Parietal lobe (tissue), 2 donors: ENCODE measurements at places on chromosomes 12 and 14. TPM values are rescaled to one million over a fixed set of nuclear protein-coding genes. Genes with fewer than 3 reads are reported as not detected.

Gene OR10A7
- not detected for total RNA-seq

Gene HEATR5A
- 38.2 TPM for total RNA-seq

Gene RIPK3
- not detected for total RNA-seq

Gene NANOG
- total RNA-seq = under 0.01 TPM

Gene KRT74
- total RNA-seq = not detected

Gene SMIM10L1
- total RNA-seq = 9.7 TPM

Gene IL22
- total RNA-seq = not detected

Gene FAM222A
- 5.9 TPM for total RNA-seq

Gene GDF3
- not detected for total RNA-seq

Gene TSHR
- 0.63 TPM for total RNA-seq

Gene E2F7
- total RNA-seq = 5.0 TPM

Gene AQP5
- 0.63 TPM for total RNA-seq

Gene KLRC1
- not detected for total RNA-seq

Gene ABCD2
- total RNA-seq = 18.8 TPM

Gene SCN8A
- total RNA-seq = 134 TPM

Gene ANO2
- 4.4 TPM for total RNA-seq

Gene SPIC
- total RNA-seq = not detected

Gene SYNJ2BP
- total RNA-seq = 26.9 TPM

Gene SLC8A3
- 46.0 TPM for total RNA-seq

Gene IFNG-AS1
- total RNA-seq = 0.31 TPM

Gene SOX5
- 394 TPM for total RNA-seq

Gene CLEC2A
- total RNA-seq = not detected

Gene RAPGEF3
- 17.5 TPM for total RNA-seq

Gene KRT6B
- not detected for total RNA-seq

Gene SDR9C7
- total RNA-seq = 0.31 TPM

Gene NEUROD4
- 4.4 TPM for total RNA-seq

Gene OR6C2
- total RNA-seq = not detected

Gene LMNTD1
- not detected for total RNA-seq

Gene RBM25
- total RNA-seq = 120 TPM

Gene LRRC10
- total RNA-seq = not detected

Gene TMEM63C
- total RNA-seq = 21.6 TPM

Gene PLXNC1
- total RNA-seq = 65.4 TPM

Gene SVOP
- total RNA-seq = 45.1 TPM

Gene BCAT1
- total RNA-seq = 41.0 TPM

Gene MAP3K9
- total RNA-seq = 26.3 TPM

Gene PTCSC3
- total RNA-seq = not detected

Gene FZD10
- 0.31 TPM for total RNA-seq

Gene KRT5
- total RNA-seq = not detected

Gene GPRC5D
- not detected for total RNA-seq

Gene PPP4R3A
- 122 TPM for total RNA-seq

Gene TMTC2
- total RNA-seq = 44.8 TPM

Gene KRT79
- total RNA-seq = not detected

Gene BORCS5
- total RNA-seq = 39.8 TPM

Gene DUSP16
- 11.0 TPM for total RNA-seq

Gene DDN
- 5.3 TPM for total RNA-seq

Gene CLEC7A
- total RNA-seq = 0.31 TPM
